ENCODE measurements at places on chromosomes 3 and 15. TPM values are rescaled to one million over a fixed set of nuclear protein-coding genes. Genes with fewer than 3 reads are reported as not detected.

The SPTBN5 gene
- 2.1 TPM for total RNA-seq

The SYNPR gene
- total RNA-seq = not detected

The ARRDC4 gene
- 2.9 TPM for total RNA-seq

The FANCI gene
- 96.2 TPM for total RNA-seq

The CLSTN2 gene
- total RNA-seq = 0.03 TPM

The LSAMP gene
- total RNA-seq = 3.1 TPM

The LINGO1 gene
- 18.2 TPM for total RNA-seq

The CFAP100 gene
- not detected for total RNA-seq

The CLDN16 gene
- not detected for total RNA-seq

The LRRC31 gene
- not detected for total RNA-seq

The INSYN1 gene
- total RNA-seq = 2.6 TPM

The SCN5A gene
- total RNA-seq = 0.69 TPM

The TGM4 gene
- total RNA-seq = 0.46 TPM

The NLGN1 gene
- 0.85 TPM for total RNA-seq

The ITGB5 gene
- 446 TPM for total RNA-seq

The CA12 gene
- 0.74 TPM for total RNA-seq

The CHL1 gene
- not detected for total RNA-seq

The MUSTN1 gene
- 0.49 TPM for total RNA-seq

The RGMA gene
- 0.62 TPM for total RNA-seq

The CORO2B gene
- 0.36 TPM for total RNA-seq

The GABRA5 gene
- not detected for total RNA-seq

The RBP2 gene
- total RNA-seq = not detected

The GXYLT2 gene
- total RNA-seq = 6.1 TPM

The GOLGA8N gene
- total RNA-seq = 4.1 TPM

The TM4SF4 gene
- total RNA-seq = 0.46 TPM

The WDR93 gene
- 0.18 TPM for total RNA-seq

The FEZF2 gene
- total RNA-seq = not detected

The TASOR gene
- total RNA-seq = 55.6 TPM

The CAMK2N2 gene
- 5.7 TPM for total RNA-seq

The FBXO45 gene
- total RNA-seq = 21.6 TPM

The PTPRG gene
- total RNA-seq = 0.74 TPM

The CCR3 gene
- total RNA-seq = not detected

The NR2E3 gene
- total RNA-seq = 0.98 TPM

The GHRL gene
- total RNA-seq = not detected

The PRSS50 gene
- total RNA-seq = 0.13 TPM

The GOLGA6L4 gene
- 2.7 TPM for total RNA-seq

Data from Panc1 (cell line).